ACHN (cell line): ENCODE measurements at places on chromosomes 2 and 18.

- DNase-seq: no peak
These were observed 45.6 kb upstream of the SALL3 start for GRCh38 chr18:78934003-78934402.

- no peak for DNase-seq
These were observed 86.4 kb upstream of the HK2 start for GRCh38 chr2:74747411-74748080.

DNA sequence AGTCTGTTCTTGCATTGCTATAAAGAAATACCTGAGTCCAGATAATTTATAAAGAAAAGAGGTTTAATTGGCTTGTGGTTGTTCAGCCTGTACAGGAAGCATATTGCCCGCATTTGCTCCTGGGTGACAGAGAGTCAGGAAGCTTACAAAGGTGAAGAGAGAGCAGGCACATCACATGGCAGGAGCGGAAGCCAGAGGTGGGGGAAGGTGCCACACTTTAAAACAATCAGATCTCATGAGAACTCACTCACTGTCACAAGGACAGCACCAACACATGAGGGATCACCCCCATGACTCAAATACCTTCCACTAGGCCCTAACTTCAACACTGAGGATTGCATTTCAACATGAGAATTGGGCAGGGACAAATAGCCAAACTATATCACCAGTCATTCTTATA, 124.8 kb upstream of the COL5A2 start:
- DNase-seq: no peak

- no peak for DNase-seq
These were observed 99.1 kb downstream of the SH3BP4 start for GRCh38 chr2:235050980-235051351.

- no peak for DNase-seq
These were observed 40.6 kb upstream of the FN1 start for GRCh38 chr2:215476424-215476823.

DNA sequence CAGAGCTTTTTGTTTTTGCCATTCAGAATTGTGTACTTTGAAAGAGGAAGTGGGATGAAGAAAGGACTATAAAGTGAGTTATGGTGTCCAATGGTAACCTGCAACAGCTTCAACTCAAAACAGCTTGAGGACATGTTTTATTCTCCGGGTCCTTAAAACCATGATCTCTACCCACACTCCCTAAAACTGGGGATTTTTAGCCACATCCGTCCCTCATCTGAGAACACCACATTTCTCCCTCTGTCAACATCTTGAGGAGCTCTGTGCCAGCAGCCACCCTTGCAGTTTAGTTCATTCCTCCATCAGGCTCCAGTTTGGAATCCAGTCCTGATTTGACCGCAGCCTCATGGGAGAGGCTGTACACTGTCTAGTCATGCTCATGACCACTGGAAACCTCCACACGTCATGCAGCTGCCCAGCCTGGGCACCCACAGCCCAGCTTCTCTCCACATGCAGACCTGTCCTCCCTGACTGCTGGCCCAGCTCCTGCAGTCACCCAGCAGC, 62.6 kb downstream of the C18orf63 start:
- no peak for DNase-seq

- DNase-seq: no peak
These were observed 105.5 kb downstream of the RNF144A start for GRCh38 chr2:7022492-7023385.

- DNase-seq: no peak
These were observed 29.3 kb downstream of the GPR55 start for GRCh38 chr2:230895536-230896345.

DNA sequence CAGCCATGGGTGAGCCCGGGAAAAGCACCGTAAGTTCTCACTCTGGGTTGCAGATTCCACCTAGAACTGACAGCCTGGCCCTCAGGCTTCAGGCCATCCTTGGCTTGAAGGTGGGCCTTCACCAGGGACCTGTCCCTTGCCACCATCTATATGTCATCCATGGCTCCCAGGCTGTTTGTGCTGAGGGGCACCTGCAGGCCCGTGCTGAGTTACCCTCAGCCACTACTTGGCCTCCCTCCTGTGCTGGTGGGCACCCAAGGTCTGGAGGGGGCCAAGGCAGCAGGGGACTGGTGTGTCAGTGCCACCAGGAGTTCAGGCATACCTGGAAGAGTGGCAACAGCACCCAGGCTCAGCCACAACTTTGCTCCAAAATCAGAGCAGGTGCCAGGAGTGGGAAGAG, 326.2 kb upstream of the SMIM21 start:
- no peak for DNase-seq

DNA sequence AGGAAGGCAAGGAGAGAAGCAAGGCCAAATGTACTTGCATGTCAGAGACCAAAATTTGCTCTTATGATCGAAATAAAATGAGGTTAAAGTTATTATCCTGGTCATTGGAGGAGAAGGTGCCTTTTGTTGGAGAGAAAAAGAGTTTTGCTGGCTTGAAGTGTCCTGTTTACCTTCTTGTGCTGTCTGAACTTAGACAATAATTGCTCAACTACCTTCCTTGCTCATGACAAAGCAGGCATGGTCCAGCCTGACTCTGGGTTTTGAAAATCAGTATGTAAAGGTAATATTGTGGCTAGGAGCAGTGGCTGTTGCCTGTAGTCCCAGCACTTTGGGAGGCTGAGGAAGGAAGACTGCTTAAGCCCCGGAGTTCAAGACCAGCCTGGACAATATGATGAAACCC, 89.1 kb downstream of the MEIS1 start:
- DNase-seq: no peak

GRCh38 chr2:197239434-197239833, 71.1 kb downstream of the ANKRD44 start:
- DNase-seq: no peak

- no peak for DNase-seq
These were observed 107.0 kb downstream of the KCNF1 start for GRCh38 chr2:11018651-11019185.

DNA sequence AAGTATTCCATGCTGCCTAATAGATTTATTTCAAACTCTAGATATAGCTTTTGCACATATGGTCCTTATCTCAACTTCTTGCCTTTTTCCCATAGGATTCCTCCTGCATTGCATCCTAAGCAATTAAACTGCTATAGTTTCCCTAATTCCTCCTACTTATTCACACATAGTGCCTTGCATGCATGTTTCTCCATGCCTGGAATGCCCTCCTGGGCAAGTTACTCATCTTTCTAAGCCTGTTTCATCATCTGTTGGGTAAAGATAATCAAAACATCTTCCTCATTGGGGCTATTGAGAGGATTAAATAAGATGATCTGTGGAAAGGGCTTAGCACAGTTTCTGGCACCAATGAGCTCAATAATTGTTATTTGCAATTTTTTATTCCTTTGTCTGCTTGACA, 726.5 kb downstream of the SLC4A3 start:
- DNase-seq: no peak

GRCh38 chr2:223722226-223722625, 115.2 kb downstream of the AP1S3 start:
- DNase-seq: no peak

- DNase-seq: no peak
These were observed 177.5 kb downstream of the INO80D start for GRCh38 chr2:205908212-205909183.

DNA sequence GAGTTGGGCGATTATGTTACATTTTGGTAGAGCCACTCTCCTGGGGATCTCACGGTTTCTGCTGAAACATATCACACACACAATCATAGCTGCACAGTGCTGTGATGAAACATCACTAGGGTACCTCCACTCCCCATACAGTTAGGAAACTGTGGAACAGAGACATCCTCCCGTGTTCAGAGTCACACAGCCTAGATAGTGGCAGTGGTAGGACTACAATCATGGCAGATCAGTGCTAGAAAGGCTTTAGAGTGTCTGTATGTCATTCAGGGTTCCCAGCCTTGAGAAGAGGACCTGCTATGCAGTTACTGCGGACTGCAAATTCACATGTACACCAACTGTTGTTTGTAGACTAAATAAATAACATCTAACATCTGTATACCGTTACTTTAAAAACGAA, 210.3 kb upstream of the FOSL2 start:
- DNase-seq: no peak
